Lung microvascular endothelial cell (primary cell): ENCODE measurements at places on chromosomes 2 and 18. TPM values are rescaled to one million over a fixed set of nuclear protein-coding genes. Genes with fewer than 3 reads are reported as not detected.

GNAL gene
- under 0.01 and 0.22 TPM in 2 replicates for total RNA-seq

NTSR2 gene
- total RNA-seq: not detected in 2 replicates

TRIM54 gene
- total RNA-seq: 0.44 and 1.2 TPM in 2 replicates

CCDC121 gene
- 1.1 and 2.6 TPM in 2 replicates for total RNA-seq

TUBA3D gene
- not detected in 2 replicates for total RNA-seq

- no peak for DNase-seq
Measured at GRCh38 chr2:102484310-102485061, 11.5 kb downstream of the SLC9A4 start.

- DNase-seq: no peak
Measured at GRCh38 chr18:71027531-71027930, 738.7 kb downstream of the SOCS6 start.

DNA sequence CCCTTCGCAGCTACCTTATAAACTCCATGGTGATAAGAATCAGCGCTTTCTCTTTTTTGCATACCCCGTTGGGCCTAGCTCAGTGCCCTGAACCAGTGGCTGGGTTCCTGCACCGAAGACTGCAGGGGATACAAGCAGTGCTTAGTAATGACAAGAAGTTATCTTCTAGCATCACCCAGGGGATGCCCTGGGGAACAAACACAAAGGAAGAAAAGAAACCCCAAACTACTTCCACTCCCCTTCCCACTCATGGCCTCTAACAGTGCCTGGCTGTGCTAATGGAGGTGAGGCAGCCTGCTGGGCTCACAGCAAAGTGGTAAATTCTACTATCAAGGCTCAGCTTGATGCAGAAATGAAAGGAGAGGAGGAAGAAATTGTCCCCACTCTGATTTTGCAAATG is 314.7 kb downstream of the TXNL1 start:
- no peak for DNase-seq

- no peak for DNase-seq
Measured at GRCh38 chr2:126543081-126543480, 112.9 kb upstream of the GYPC start.

DNA sequence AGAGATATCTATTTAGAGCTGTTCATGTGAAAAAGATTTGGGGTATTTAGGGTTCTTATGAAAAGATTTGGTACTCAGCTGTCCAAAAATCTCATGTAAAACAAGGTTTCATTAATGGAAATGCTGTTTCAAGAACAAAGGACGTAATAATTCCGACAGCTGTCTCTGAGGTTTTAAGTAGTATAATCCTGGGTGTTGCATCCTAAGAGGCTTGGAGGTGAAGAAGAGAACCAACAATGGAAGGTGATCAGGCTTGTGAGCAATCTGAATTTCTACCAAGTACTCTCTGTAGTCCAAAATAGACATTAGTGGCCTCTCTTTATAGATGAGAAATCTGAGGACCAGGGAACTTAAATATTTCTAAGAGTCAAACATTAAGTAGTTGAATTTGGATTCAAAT is 205.1 kb downstream of the BABAM2 start:
- DNase-seq: no peak

DNA sequence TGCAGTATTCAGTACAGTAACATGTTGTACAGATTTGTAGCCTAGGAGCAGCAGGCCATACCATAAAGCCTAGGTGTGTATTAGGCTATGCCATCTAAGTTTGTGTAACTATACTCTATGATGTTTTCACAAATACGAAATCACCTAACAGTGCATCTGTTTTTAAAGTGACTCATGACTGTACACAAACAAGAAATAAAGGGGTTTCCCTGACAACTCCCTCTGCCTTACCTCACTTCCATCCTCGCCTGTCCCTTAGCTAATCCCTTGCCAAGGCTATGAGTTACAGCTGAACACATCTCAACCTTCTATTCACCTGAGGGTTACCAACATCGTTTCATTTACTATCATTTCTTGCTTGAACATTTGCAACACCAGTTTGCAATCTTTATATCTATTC is 78.6 kb upstream of the RPRM start:
- DNase-seq: no peak

GRCh38 chr2:42492691-42493467 is 903 bp downstream of the KCNG3 start:
- peak; percentile 8 for DNase-seq

DNA sequence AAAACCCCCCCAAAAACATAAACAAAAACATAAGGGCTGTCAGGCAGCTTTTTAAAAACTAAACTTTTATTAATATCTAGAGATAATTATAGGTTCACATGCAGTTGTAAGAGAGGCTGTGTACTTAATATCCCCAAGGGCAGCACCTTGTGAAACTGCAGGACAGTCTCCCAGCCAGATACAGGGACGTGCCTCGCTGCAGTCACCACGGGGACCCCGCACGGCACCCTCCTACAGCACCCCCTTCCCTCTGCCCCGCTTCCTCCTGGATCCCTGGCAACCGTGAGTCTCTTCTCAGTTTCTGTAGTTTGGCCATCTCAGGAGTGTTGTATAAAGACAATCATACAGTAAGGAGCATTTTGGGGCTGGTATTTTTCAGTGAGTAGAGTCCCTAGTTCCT is 6.8 kb upstream of the COLEC11 start:
- no peak for DNase-seq

DNA sequence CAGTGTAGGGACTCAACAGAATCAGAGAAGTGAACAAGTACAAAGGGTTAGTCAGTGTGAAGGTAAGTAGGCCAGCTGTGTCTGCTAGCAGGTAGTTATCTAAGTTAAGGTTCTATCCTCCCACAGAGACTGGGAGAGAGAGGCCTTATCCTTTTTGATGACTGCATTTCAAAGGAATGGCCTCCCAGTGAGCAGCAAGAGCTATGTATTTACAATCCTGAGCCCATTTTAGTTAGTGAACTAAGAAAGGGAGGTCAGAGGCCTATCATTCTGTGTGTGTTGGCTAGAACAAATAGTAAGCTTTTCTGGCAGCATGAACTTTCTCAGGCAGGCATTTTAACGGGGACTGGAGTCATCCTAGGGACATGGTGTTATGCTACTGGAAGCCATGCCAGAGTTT is 182.9 kb downstream of the VWC2L start:
- peak; percentile 1 for DNase-seq

- DNase-seq: no peak
Measured at GRCh38 chr2:207975921-207976320, 49.4 kb downstream of the PLEKHM3 start.
